ENCODE measurements at places on chromosomes 3 and 15.
A peak's percentile ranks its signal among the peaks of the same experiment; 100 is the strongest.

- DNase-seq = no peak
- peaks cover 12% of the 10 kb centered on the region for H3K4me1 ChIP-seq
- H3K36me3 ChIP-seq = peaks cover 4% of the 10 kb centered on the region
- no peak overlapping the region for H3K27ac ChIP-seq
These were observed 80.3 kb downstream of the STAG1 start for GRCh38 chr3:136671921-136672320.

DNA sequence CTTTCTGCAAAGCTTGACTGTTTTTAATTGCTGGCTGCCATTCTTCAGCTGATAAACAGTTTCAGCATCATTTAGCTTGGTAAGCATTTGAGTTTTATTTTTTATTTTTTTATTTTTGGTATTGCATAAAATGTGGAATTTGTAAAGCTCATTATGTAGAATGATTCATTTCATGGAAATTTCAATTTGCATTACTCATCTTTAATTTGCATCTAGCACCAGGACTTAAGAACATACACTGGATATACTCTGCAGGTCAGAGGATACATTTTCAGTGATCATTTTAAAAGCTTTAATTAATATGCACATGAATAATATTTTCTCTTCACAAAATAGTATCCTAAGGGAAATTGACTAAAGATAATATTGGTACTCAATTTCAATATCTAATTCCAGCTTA is 732.4 kb upstream of the BCHE start:
- H3K27me3 ChIP-seq = no peaks in the 10 kb centered on the region
- H3K4me1 ChIP-seq = no peaks in the 10 kb centered on the region
- H3K36me3 ChIP-seq = no peaks in the 10 kb centered on the region
- no peak for DNase-seq
- H3K27ac ChIP-seq = no peak overlapping the region

GRCh38 chr3:131009698-131010097 is 16.9 kb downstream of the ASTE1 start:
- H3K27ac ChIP-seq = no peak overlapping the region
- H3K36me3 ChIP-seq = peaks cover 26% of the 10 kb centered on the region
- no peak for DNase-seq
- H3K4me3 ChIP-seq = no peak overlapping the region
- no peaks in the 10 kb centered on the region for H3K4me1 ChIP-seq
- no peaks in the 10 kb centered on the region for H3K27me3 ChIP-seq

DNA sequence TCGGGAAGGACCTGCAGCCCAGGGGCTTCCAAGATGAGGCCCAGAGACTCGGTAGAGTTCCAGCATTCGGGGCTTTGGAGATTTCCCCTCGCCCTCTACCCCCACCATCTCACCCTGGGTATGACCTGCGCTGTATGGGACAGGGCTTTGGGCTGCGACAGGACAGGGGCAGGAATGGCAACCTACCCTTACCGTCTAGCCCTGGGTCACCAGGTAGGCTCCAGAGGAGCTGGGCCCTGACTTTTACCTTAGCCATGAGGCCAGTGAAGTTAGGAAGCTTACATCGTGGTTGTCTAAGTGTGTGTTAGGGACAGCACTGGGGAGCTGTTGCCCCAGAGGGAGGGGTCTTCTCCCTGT is 683 bp downstream of the PPM1M start:
- peak overlapping the region; percentile 52 for H3K27ac ChIP-seq
- no peaks in the 10 kb centered on the region for H3K36me3 ChIP-seq
- peaks cover 12% of the 10 kb centered on the region for H3K4me1 ChIP-seq
- no peak for DNase-seq

- no peaks in the 10 kb centered on the region for H3K27me3 ChIP-seq
- no peak overlapping the region for H3K27ac ChIP-seq
- no peaks in the 10 kb centered on the region for H3K4me1 ChIP-seq
- H3K36me3 ChIP-seq = no peaks in the 10 kb centered on the region
These were observed 425.3 kb upstream of the MDFIC2 start for GRCh38 chr3:70737666-70738290.

- DNase-seq = no peak
- H3K4me3 ChIP-seq = no peak overlapping the region
- H3K4me1 ChIP-seq = no peaks in the 10 kb centered on the region
- H3K27ac ChIP-seq = no peak overlapping the region
- no peaks in the 10 kb centered on the region for H3K36me3 ChIP-seq
- no peaks in the 10 kb centered on the region for H3K27me3 ChIP-seq
These were observed 154.1 kb upstream of the LPP start for GRCh38 chr3:187999821-188000220.

- H3K27ac ChIP-seq = no peak overlapping the region
- H3K4me3 ChIP-seq = no peak overlapping the region
- DNase-seq = no peak
- H3K4me1 ChIP-seq = no peaks in the 10 kb centered on the region
- no peaks in the 10 kb centered on the region for H3K27me3 ChIP-seq
These were observed 51.6 kb downstream of the CRTAP start for GRCh38 chr3:33165372-33165771.

GRCh38 chr15:101029971-101030661 is 111.0 kb downstream of the LRRK1 start:
- peaks cover 8% of the 10 kb centered on the region for H3K36me3 ChIP-seq
- peak; percentile 52 for DNase-seq
- H3K27ac ChIP-seq = no peak overlapping the region
- no peak overlapping the region for H3K4me3 ChIP-seq
- H3K27me3 ChIP-seq = no peaks in the 10 kb centered on the region

DNA sequence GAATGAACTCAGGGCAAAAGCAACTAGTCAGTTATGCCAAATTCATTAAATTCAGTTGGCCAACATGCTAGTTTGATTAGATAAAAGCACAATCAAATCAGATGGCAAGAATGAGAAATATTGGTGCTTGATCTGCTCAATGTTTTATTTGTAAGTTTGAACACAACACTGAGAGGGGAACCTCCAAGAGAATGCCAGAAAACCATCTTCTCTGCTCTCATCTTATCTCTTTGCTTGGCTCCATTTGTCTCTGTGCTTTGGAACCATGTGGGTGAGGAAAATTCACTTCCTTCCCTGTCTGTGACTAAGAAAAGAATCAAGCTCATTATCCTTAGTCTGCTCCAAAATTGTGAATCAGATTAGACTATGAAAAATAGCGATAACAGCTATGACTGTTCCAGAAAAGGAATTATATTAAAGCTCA is 43.6 kb upstream of the DCBLD2 start:
- H3K27ac ChIP-seq = no peak overlapping the region
- no peak overlapping the region for H3K4me3 ChIP-seq
- no peak for DNase-seq
- H3K27me3 ChIP-seq = no peaks in the 10 kb centered on the region

- no peak for DNase-seq
- peaks cover 3% of the 10 kb centered on the region for H3K4me1 ChIP-seq
- no peaks in the 10 kb centered on the region for H3K36me3 ChIP-seq
These were observed 58.1 kb upstream of the MEF2A start for GRCh38 chr15:99507504-99508310.

- H3K4me3 ChIP-seq = no peak overlapping the region
- no peaks in the 10 kb centered on the region for H3K27me3 ChIP-seq
- no peaks in the 10 kb centered on the region for H3K4me1 ChIP-seq
- no peak overlapping the region for H3K27ac ChIP-seq
- no peak for DNase-seq
- H3K36me3 ChIP-seq = peaks cover 67% of the 10 kb centered on the region
These were observed 28.5 kb upstream of the CMTM6 start for GRCh38 chr3:32531010-32531647.

- H3K36me3 ChIP-seq = peaks cover 79% of the 10 kb centered on the region
- no peaks in the 10 kb centered on the region for H3K27me3 ChIP-seq
- peaks cover 37% of the 10 kb centered on the region for H3K4me1 ChIP-seq
- H3K4me3 ChIP-seq = no peak overlapping the region
- DNase-seq = no peak
- H3K27ac ChIP-seq = peak overlapping the region; percentile 93
These were observed 13.7 kb upstream of the SEMA3B start for GRCh38 chr3:50255251-50255615.

GRCh38 chr15:100334015-100334414 is 7.8 kb downstream of the ADAMTS17 start:
- no peak for DNase-seq
- no peaks in the 10 kb centered on the region for H3K27me3 ChIP-seq
- H3K27ac ChIP-seq = no peak overlapping the region
- H3K4me1 ChIP-seq = no peaks in the 10 kb centered on the region

DNA sequence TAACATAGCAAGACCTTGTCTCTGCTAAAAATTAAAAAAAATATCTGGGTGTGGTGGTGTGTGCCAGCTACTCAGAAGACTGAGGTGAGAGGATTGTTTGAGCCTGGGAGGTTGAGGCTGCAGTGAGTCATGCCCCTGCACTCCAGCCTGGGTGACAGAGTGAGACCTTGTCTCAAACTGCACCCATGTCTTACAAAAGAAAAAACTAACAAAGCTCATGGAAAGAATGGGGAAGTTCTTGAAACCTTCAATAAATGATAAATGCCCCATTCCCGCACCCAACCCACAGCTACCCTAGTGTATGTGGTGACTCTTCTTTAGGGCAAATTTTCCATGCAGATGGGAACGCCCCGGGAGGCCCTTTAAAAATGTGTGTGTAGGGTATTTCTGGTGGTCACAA is 28.3 kb downstream of the RPLP1 start:
- peak; percentile 19 for DNase-seq
- no peaks in the 10 kb centered on the region for H3K4me1 ChIP-seq
- no peak overlapping the region for H3K27ac ChIP-seq
- no peaks in the 10 kb centered on the region for H3K27me3 ChIP-seq

- H3K27me3 ChIP-seq = peaks cover 74% of the 10 kb centered on the region
- H3K36me3 ChIP-seq = no peaks in the 10 kb centered on the region
- peak overlapping the region; percentile 14 for H3K4me3 ChIP-seq
- H3K4me1 ChIP-seq = no peaks in the 10 kb centered on the region
These were observed 837 bp downstream of the CACNA2D3 start for GRCh38 chr3:54123003-54123775.

- peaks cover 33% of the 10 kb centered on the region for H3K4me1 ChIP-seq
- peaks cover 10% of the 10 kb centered on the region for H3K36me3 ChIP-seq
These were observed 61.2 kb downstream of the TSC22D2 start for GRCh38 chr3:150469031-150469930.

DNA sequence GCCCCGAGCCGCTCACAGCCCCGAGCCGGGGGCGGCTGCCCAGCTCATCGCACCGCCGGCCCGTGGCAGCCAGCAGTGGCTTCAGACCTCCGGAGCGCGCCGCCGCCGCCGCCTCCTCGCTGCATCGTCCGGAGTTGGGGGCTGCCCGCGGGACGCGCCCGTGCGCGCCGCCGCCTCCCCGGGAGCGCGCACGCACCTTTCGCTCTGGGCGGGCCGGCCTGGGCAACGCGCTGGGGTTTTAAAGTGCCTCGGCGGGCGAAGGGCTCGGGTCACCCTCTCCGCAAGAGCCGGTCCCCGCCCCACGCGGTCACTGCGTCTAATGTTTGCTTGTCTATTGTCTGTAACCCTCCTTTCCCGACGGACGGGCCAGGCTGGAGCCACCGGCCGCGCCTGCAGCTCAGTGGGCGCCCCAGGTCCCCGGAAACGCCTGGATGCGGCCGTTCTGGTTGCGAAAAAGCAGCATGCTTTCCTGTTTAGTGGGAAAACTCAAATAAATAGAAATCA is at the start of gene RYK:
RYK (minus strand) TSS at position 143 of the 504 bp plus-strand sequence. CDS start 205 bp downstream, outside the sequence.
- H3K27me3 ChIP-seq = no peaks in the 10 kb centered on the region
- H3K4me1 ChIP-seq = peaks cover 12% of the 10 kb centered on the region
- H3K4me3 ChIP-seq = peak within 1 kb of the TSS; percentile 94
- peak within 1 kb of the TSS; percentile 80 for H3K27ac ChIP-seq

- DNase-seq = no peak
- H3K4me3 ChIP-seq = no peak overlapping the region
- H3K27ac ChIP-seq = no peak overlapping the region
- no peaks in the 10 kb centered on the region for H3K27me3 ChIP-seq
- H3K36me3 ChIP-seq = no peaks in the 10 kb centered on the region
- no peaks in the 10 kb centered on the region for H3K4me1 ChIP-seq
These were observed 53.4 kb downstream of the LARS2 start for GRCh38 chr3:45441584-45442310.

- no peak overlapping the region for H3K27ac ChIP-seq
- no peaks in the 10 kb centered on the region for H3K4me1 ChIP-seq
- no peak for DNase-seq
- no peaks in the 10 kb centered on the region for H3K27me3 ChIP-seq
- H3K4me3 ChIP-seq = no peak overlapping the region
These were observed 57.3 kb downstream of the CEP63 start for GRCh38 chr3:134543113-134543512.

- peaks cover 7% of the 10 kb centered on the region for H3K4me1 ChIP-seq
- no peak overlapping the region for H3K27ac ChIP-seq
- no peak overlapping the region for H3K4me3 ChIP-seq
- DNase-seq = no peak
- no peaks in the 10 kb centered on the region for H3K27me3 ChIP-seq
- H3K36me3 ChIP-seq = no peaks in the 10 kb centered on the region
These were observed 584.3 kb downstream of the NSUN3 start for GRCh38 chr3:94647131-94647530.

GRCh38 chr15:78714890-78715289 is 73.9 kb upstream of the CHRNB4 start:
- H3K36me3 ChIP-seq = no peaks in the 10 kb centered on the region
- peak; percentile 25 for DNase-seq
- H3K27ac ChIP-seq = peak overlapping the region; percentile 82
- peaks cover 19% of the 10 kb centered on the region for H3K4me1 ChIP-seq
- no peaks in the 10 kb centered on the region for H3K27me3 ChIP-seq

DNA sequence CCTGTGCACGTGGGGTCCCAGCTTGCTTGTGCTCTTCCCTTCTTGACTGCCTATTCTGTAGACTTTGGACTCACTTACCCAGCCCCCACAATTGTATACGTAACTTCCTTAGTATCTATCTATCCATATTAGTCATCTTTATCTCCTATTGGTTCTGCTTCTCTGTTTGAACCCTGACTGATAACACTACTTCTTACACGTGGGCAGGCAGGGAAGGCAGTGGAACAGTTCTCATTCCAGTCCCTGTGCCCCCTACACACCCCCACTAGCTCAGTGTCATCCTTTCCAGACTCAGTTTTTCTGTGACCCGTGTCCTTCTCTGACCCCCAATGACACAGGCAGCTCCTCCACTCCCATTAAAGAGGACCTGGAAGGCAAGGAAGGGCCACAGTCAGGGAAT is 74.2 kb upstream of the FBN1 start:
- no peak overlapping the region for H3K27ac ChIP-seq
- no peak overlapping the region for H3K4me3 ChIP-seq
- peaks cover 28% of the 10 kb centered on the region for H3K4me1 ChIP-seq
- no peaks in the 10 kb centered on the region for H3K27me3 ChIP-seq
- H3K36me3 ChIP-seq = no peaks in the 10 kb centered on the region

DNA sequence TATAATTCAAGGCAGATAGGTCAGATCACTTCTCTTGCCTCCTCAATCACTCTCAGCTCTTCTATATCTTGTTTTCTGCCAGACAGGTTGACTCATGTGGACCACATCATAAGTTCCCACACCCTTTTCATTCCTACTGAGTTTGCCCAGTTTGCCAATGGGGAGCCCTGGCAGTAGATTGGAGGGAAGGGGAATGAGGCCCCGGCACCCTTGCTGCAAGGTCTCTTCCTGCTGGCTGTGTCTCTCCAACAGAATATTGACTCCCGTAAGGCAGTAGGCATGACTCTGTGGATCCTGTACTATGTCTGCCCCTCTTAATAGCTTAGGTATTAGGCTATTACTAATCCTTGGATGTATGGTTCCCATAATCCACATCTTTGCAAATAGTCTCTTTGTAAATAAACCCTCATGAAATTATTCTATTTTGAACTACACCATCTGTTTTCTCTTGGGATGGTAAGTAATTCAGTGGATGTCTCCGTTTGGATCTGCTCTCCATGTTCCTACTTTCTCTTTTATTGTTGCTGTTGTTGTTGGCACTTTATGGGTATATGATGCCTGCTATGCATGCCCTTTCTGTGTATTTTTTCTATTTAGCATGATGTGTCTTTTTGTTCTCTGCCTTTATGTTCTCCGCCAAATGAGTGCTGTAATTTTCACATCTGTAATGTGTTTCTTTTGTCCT is 65.5 kb upstream of the DCBLD2 start:
- H3K27me3 ChIP-seq = no peaks in the 10 kb centered on the region
- H3K4me3 ChIP-seq = no peak overlapping the region
